ENCODE measurements at places on chromosomes 3 and 15.

DNA sequence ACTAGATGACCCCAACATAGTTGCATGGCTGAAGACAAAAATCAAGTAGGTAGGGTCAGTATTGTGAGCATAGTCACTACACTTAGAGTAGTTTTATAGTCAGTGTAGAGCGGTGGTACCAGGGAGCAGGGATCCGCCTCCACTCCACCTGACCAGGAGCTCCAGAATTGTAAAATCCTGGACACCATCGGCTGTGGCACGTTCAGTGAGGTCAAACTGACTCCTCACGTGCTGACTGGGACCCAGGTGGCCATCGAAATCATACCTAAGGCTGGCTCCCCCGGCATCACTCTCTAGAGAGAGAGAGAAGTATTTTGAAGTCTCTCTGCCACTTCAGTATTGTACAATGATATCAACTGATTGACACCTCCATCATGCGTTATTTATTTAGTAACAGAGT lies 59.7 kb upstream of the TAMM41 start:
- no peak for DNase-seq

- DNase-seq = no peak
These were observed 113.0 kb downstream of the TAFA4 start for GRCh38 chr3:68819361-68819760.

DNA sequence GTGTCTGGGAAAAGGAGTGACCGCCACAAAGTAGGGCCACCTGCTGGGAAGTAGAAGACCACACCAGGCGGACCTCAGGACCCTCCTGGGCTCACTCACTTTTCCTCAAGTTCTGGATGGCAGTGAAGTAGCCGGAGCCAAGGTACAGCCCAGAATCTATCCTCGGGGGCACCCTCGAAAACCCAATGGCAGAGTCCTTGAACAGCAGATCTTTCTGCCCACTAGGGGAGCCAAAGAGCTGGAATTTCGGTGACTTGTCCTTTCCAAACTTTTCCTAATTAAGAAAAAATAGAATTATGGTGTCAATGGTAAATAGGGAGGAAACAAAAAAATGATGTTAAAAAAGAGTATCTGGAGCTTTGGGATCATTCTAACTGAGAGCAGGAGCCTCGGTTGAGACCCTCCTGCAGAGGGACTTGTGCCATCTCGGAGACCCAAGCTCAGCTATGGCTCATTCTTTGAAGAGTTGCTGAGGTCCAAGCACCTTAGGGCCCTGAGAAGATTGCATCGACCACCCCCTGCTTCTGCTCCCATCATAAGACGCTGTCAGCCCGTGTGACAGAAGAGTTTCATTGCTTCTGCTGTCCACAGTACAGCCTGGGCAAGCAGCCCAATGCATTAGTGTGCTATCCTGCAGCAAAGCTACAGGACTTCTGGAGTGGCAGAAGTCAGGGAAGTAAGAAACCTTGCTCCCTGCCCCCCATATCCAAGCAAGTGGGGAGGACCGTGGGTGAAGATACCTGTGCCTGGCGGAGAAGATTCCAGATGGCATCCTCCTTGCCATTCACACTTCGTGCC lies 14.8 kb downstream of the LTF start:
- DNase-seq = peak; percentile 63

GRCh38 chr15:95845862-95846515 lies 484.5 kb upstream of the NR2F2 start:
- no peak for DNase-seq

GRCh38 chr15:79378394-79379109 lies 53.6 kb upstream of the MINAR1 start:
- no peak for DNase-seq

DNA sequence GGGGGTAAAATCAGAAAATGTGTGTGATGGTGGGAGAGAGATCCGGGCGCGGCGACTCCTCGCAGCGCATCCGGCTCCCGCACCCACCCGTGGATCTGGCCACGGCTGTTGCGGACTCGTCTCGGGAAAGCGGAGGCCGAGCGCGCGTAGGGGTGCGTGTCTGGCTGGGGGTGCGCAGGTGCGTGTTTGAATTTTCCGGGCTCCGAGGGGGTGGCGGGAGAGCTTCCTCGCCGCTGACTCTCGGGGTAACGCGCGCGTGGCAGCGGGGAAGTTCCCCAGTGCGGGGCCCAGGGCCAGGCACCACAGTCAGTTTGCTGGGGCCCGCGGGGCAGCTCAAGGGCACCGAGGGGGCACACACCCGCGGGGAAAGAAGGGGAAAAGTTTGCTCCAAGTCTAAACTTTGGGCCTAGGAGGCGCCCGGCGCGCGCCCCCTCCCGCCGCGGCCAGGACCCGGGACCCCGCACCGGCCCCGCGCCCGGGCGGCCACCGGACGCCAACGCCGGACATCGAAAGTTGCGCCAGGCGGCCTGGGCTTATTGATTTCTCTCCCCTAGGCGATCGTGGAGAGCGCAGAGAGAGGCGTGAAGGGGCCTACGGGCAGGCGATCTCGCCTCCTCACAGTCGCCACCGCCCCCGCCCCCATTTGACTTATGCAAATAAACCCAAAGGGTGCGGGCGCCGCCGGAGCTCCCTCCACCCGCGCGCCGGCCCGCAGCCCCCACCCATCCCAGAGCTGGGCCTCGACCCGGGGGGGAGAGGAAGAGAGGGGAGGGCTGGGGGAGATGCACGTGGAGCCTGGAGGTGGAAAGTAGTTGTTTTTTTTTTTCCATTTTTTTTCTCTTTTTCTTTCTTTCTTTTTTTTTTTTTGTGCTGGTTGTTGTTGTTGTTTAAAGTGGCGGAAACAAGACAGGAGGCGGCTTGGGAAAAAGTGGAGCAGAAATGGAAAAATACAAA lies 639 bp downstream of the FOXP1 start:
- peak; percentile 38 for DNase-seq

GRCh38 chr3:72093270-72093991 lies 308.5 kb upstream of the PROK2 start:
- DNase-seq = no peak

DNA sequence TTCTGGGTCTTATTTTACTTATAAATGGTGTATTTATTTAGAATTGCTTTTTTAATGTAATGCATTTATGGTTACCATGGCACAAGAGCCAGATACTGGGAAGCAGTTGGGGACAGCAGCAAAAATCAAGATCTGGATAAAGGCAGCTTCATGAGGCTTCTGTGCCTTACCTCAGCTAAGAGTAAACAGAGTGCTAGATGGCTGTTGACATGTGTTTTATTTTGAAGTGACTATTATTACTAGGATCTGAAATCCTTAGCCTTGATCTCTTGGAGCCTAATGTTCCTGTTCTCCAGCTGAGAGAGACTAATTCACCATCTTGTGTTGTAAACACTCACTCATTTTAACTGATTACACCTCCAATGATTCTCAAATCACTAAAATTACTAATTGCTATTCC lies 317.8 kb downstream of the LPP start:
- no peak for DNase-seq

DNA sequence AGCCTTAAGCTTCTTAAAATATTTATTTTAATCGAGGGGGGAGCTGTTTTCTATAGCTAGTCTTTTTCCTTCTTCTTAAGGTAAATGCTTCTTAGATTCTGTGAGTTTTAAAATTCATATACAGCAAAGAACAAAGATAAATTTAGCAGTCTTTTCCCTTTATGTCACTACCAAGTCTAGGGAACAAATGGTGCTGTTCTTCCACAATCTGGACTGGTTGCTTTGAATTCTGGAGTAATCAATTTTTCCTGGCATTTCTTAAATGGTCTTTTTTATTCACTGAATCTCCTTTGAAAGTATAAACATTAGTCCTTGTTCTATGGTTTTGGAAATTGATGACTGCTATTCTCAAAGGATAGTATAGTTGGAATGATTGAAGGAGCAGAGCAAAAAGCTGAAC lies 82.8 kb downstream of the CHL1 start:
- DNase-seq = no peak

DNA sequence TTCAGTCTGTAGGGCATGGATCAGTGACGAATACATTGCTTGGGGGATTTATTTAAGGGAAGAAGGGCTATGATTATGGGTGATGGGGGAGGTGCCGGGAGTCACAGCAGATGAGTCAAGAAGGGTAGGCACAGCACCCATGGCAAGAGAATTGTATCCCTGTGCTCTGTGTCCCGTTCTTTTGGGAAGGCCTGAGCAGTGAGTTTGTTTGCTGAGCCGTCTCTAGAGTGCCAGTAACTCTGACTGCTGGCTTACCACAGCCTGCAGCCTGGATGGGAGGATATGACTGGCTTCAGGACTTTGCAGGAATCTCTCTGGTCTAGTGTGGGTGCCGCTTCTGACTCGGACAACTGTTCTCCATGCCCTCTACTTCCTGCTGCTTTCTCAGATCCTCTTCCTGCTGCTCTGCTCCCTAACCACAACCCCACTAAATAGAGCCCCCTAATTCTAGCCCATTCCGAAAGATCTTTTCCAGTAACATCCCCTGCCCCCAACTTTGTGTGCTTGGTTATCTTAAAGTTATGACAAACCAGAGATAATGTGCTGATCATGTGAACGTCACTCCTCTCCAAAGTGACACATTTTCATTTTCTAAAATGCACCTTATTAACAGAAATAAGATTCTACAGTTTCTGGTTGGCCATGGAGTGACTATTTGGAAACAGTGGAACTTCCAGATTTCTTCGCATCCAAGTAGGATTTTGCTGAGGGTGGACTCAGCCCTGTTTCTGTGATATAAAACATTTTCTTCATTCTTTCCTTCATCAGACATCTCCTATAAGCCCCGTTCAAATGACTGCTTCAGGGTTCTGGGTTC lies 239.0 kb downstream of the SLCO3A1 start:
- no peak for DNase-seq

GRCh38 chr15:35671197-35671596 lies 125.2 kb upstream of the DPH6 start:
- no peak for DNase-seq

GRCh38 chr3:3851621-3852323 lies 52.5 kb downstream of the LRRN1 start:
- DNase-seq = no peak

DNA sequence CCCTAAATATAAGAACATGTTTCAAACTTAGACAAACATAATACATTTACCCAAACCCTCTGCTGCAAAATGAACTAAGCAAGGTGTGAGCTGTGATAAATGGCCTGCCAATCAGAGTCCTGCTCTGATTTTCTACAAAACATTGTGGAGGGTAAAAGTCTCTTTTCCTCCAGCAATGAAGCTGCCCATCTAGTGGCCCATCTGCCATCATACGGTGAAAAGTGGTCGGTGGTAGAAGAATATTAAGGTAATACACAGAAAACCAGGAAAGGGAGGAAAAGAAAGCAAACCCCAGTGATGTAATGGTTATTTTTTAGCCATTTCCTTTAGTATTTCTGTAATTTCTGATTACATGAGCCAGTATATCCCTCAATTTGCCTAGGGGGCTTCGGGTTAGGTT lies 838.1 kb downstream of the TBL1XR1 start:
- no peak for DNase-seq
